GM04503 (cell line): ENCODE measurements at places on chromosomes 11 and 22.

GRCh38 chr22:45876136-45877035 lies 100.6 kb downstream of the WNT7B start:
- no peak for DNase-seq

DNA sequence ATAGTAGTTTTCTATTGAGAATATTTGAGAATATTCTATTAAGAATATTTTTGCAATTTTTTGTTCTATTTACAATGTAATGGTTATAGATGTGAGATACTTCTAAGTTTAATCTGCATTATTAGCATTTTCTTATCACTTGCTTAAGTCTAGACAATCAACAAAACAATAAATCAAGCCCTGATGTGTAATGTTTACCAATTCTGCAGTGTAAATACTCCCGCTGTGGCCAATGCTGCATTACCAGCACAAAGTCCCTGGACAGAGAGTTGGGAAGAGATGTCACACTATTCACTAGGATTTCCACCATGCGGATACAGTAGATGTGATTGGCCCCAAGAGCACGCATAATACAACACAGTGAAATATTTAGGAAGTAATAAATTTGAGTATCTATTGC lies 47.6 kb upstream of the GCAT start:
- DNase-seq: no peak

DNA sequence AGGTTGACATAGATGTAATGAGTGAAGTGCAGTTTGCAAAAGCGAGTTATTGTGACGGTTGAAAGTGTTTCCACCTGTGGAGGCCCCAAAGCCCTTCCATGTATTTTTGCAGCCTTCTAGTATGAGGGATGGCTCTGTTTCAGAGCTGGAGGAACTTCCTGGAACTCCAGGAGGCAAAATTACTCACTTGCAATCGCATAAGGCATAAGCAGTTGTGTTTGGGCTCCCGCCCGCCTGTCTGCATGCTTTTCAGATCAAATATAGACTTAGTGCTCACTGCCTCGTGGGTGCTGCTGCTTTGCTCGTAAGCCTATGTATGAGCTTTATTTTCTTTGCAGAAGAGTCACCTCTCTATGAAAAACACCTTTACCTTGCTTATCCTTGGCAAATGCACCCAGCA lies 146.8 kb upstream of the LARGE1 start:
- DNase-seq: no peak

GRCh38 chr11:64223001-64223651 lies 2.9 kb downstream of the TRPT1 start:
- no peak for DNase-seq

DNA sequence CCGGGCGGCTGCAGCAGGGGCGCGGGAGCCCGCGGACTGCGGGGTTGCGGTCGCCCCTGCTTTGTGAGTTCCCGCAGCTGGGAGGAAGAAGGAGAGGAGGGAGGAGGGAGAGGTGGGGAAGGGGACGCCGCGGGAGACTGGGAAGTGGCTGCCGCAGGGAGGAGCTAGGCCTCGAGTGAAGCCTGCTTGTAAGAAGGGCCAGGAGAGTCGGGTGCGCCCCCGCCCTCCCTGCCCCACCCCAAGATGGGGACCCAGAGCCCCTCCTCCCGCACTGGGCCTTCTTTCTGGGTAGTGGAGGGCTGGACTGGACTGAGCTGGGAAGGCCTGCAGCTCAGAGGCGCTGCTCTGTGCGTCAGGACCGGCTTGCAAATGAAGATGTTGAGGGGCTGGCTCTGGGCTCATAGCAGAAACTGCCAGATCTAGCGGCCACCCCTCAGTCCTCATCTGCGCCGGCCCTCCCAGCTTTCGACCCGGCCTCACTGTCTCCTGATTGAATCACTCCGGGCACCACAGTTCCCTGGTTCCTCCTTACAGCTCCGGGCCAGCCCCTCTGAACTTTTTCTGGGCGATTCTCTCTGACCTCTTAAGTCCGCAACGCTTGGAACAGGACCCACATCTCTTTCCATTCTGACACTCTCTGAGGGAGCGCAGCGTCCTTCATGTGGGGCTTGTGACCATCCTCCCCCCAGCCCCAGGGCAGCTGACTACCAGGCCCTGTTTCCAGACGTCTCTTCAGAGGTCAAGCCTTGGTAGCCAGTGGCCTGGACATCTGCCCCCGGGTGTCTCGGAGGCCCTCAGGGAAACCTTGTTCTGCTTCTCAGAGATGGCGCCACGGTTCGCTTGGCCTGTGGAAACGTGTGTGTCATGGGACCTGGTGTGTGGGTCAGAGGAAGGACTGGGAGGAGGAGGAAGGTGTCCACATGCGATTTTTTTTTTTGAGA lies 21.9 kb downstream of the SERPINH1 start:
- DNase-seq: no peak

- no peak for DNase-seq
These were observed 3.3 kb downstream of the RBM4 start for GRCh38 chr11:66641834-66642233.

- peak; percentile 79 for DNase-seq
These were observed 629 bp downstream of the ATP5MG start for GRCh38 chr11:118401880-118402590.

GRCh38 chr11:32005786-32006416 lies 85.0 kb upstream of the RCN1 start:
- no peak for DNase-seq

DNA sequence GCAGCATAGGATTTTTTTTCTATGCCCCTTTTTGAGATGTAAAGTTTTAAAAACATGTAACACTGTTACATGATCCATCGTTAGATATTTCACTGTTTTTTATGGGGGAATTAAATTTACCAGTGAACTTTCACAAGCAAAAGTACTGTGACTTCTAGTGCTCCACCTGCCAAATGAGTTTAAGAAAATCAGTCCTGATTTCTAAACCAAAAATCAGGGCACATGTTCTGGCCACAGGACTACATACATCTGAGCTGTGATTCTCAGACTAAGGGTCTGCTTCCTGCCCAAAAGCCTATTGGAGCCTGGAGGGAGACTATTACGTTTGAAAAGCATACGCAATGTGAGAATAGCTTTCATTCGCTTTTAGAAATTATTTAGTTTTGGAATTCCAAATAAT lies 22.5 kb downstream of the TMPRSS13 start:
- DNase-seq: no peak

DNA sequence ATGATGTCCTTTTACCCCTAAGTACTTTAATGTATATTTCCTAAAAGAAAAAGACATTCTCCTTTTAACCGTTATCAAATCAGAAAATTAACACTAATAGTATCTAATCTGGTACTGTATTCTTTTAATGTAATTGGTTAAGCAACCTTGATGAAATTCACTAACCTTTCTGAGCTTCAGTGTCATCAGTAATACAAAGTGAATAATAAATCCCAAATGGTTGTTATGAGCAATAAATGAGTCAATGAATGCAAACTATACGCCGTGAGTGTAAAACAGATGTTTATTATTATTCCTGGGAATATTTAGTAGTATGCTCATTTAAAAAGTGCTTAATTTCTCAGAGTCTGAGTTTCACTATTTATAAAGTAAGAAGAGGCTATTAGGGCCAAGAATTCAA lies 21.5 kb downstream of the UEVLD start:
- DNase-seq: no peak

DNA sequence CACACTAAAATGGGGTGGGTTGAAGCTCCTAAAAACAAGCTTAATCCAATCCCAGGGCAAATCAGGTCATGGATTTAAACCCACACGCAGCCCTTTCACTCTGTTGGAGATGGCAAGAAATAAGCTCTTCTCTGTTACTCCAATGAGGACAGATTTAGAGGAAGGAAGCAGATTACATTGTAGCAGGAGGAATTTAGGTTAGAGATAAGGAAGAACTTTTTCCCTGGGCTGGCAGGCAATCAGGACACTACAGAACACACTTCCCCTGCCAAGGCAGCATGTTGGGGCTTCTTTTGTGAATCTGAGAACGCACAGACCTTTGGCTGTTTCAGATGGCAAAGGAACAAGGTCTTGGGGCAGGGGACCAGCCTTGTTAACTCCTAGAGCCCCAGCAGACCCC lies 46.2 kb downstream of the C11orf58 start:
- no peak for DNase-seq

DNA sequence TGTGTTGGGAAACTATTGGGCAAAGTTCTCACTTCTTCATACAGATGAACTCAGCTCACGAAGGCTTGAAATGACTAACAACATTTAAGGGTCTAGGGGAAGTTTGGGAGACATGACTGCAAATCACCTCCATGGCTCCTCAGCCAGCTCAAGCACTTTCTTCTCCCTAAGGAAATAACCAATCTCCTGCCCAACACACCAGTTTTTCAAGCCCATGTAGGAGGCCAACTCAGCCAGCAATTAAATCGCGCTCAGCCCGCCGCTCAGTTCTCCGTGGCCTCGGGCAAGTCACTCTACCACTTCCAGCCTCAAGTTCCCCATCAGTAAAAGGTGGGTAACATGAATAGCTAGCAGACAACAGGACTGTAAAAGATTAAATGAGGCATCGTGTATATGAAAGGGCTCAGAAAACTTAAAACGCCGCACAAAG lies 796 bp downstream of the POLDIP3 start:
- DNase-seq: no peak

GRCh38 chr11:12287374-12288211 lies 89.8 kb upstream of the PARVA start:
- DNase-seq: peak; percentile 90

DNA sequence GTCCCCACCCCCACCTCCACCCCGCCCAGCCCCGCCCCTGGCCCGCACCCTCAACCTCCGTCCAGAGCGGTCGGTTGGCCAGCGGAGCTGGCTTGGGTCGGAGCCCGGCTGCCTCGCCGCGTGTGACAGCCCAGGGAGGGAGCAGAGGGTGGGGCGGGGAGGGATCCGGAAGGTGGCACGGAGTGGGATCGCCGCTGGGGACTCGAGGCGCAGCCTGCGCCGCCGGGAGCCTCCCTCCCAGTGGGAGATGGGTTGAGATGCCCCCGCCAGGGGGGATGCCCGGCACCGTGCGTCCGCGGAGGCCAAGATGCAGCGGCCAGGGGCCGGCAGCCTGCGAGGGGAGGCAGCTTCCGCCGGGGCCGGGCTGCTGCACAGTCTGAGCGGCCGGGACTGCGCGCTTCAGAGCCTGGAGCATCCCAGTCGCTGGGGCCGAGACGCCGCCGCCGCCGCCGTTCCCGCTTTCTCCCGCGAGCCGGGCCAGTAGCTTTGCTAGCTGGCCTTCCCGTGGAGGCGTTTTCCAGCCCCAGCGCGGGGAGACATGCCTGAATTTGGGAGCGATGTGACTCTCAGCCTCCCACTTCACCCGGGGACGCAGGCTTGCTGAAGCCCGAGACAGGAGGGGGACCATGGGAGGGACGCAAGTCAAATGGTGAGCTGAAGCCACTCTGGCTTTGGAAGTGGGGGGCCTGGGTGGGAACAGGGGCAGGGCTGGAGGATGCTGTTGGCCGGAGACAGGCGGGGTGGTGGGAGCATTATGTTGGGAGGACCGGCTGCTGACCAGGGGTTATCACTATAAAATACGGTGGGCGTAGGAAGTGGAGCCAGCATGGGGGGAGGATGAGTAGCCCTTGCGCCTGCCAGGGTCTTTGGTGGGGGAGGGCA lies 40.2 kb downstream of the DIXDC1 start:
- no peak for DNase-seq

- no peak for DNase-seq
These were observed 402.8 kb downstream of the MIAT start for GRCh38 chr22:27060190-27060589.

- DNase-seq: no peak
These were observed 152.2 kb downstream of the ADAMTS15 start for GRCh38 chr11:130600616-130601015.

DNA sequence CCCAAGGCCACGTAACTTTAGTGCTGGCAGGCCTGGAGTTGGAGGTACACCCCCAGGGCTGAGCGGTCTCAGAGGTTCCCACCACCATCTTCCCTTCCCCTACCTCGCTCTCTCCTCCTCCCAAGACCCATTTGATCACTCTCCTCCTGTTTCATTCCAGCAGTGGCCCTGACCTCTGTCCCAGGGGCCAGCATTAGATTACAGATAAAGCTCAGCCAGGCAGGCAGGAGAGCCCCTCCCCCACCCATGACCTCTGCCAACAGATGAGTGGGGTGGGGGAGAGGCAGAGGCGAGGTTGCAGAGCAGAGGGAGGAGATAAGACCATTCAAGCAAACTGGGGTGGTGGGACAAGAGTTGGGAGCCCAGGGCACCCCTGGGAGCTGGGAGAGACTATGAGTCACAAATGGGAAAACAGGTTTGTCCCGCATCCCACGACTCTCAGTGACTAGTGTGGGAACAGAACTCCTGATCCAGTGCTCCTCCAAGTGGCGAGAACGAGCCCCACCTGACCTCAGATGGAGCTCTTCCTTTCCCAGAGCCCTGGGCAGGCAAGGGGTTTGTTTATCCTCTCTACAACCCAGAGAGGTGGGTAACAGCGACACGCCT lies 367.9 kb downstream of the MN1 start:
- DNase-seq: no peak

- no peak for DNase-seq
These were observed 668 bp upstream of the LRRC32 start for GRCh38 chr11:76671237-76671592.

DNA sequence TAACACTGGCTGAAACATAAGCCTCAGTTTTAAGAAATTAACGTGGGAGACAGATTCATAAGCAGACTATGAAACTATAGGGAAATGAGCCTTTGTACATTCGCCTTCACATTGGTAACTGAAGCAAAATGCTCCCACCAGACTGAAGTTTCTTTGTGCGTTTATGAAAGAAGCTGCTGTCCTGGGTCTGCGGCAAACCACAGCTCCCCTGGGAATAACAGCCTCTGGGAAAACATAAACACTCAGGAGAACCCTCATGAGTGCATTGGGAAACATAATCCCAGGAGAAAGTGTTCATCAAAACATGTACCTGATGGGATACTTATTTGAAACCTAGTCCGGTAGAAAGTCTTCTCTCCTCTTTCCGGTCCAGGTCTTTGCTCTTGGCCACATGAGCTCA lies 193.1 kb upstream of the LARGE1 start:
- no peak for DNase-seq

DNA sequence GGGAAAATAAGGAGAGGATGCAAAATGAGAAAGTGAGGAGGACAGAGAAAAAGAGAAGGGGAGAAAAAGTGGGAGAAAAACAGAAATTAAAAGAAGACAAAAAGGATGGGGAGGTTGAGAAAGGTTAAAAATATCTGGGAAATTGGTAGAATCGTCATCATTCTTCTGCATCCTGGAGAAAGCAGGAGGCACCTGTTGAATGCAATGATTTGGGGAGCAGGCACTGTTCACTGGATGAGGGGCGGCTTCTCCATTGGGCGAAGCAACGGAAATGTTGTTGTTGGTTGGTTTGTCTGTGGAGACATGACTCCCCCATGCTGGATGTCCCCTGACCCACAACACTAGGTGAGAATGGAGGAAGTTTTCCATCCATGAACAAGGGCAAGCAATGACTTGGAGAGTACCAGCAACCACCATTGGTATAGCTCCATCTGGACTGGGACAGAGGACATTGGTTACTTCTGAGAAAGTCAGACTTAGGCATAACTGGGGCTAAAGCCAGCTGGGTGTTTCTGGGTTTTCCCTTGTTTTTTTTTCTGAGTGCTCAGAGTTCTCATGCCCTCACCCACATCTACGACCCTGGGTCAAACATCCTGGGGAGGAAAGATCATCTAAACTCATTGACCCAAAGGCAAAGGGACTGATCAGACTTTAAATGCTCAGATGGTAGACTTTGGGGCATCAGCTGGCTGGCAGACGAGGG lies 11.9 kb upstream of the CD44 start:
- no peak for DNase-seq

GRCh38 chr11:10294290-10294953 lies 403 bp upstream of the SBF2 start:
- no peak for DNase-seq
